Osteocyte (in vitro differentiated cells): ENCODE measurements at places on chromosomes 6 and 20.

GRCh38 chr6:124699038-124699437 is 263.2 kb upstream of the RNF217 start:
- no peak for DNase-seq

DNA sequence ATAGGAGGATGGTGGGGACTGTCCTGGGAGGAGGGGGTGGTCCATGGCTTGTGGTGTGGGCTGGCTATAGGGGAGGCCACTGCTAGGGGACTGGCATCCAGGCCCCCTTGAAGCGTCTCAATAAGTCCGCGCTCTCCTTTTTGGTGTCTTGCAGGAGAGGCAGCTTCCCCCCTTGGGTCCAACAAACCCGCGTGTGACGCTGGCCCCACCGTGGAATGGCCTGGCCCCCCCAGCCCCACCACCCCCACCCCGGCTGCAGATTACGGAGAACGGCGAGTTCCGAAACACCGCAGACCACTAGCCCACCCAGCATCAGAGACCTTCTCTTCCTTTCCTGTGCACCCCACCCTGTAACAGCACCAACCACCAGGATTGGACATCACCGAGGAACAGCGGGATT is 2.8 kb upstream of the ZBTB9 start:
- DNase-seq, result no peak

- DNase-seq, result no peak
Observed at GRCh38 chr6:51396583-51396982, 577.9 kb downstream of the TFAP2B start.

GRCh38 chr6:107032051-107032450 is 4.1 kb downstream of the MTRES1 start:
- no peak for DNase-seq

DNA sequence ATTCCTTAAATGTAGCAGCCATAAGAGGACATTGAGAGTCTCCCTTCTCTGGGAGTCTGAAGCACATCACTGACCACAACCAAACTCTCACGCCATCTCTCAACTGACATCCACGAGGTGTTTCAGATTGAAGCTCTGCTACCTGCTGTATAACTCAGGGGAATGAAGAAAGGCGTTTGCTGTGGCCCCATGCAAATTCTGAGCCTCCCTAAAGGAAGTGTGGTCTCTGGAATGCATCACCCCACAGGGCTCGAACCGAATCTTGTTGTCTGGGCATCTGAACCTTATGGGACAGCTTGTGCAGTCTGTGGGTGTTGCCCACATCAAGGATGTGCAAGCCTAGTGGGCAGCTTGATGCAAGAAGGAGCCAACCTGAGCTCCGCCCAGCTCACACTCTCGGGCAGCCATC is 10.9 kb downstream of the PMEPA1 start:
- no peak for DNase-seq

DNA sequence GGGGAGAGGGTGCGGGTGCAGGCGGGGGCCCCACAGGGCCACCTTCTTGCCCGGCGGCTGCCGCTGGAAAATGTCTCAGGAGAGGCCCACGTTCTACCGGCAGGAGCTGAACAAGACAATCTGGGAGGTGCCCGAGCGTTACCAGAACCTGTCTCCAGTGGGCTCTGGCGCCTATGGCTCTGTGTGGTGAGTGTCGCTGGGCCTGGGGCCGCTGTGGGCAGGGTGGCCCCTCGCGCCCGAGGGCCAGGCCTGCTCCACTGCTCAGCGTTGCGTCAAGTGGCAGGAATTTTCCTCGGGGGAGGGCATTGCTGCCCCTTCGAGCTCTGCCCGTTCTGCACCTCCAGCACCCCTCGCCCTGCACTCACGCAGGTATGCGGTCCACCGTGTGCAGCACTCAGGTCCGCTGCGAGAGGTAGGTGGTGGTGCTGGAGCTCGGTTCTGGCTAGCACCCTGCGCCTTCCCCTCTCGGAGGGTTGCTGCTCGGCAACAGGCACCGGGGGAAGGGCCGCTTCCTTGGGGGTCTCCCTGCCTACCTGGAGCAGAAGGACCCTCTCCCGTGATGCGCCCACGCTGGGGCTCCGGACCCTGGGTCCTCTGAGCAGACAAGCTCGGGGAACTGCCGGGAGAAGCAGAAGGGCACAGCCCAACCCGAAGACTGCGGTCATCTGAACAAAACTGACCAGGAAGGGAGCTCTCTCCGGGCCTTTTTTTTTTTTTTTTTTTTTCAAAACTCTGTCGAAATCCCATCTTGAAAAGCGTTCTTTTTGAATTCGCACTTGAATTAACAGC is 674 bp downstream of the MAPK14 start:
- no peak for DNase-seq
